Dermis blood vessel endothelial cell (primary cell): ENCODE measurements at places on chromosomes 13 and 19. TPM values are rescaled to one million over a fixed set of nuclear protein-coding genes. Genes with fewer than 3 reads are reported as not detected.
A peak's percentile ranks its signal among the peaks of the same experiment; 100 is the strongest.

The FAM124A gene
- total RNA-seq, result 9.4 and 9.7 TPM in 2 replicates

The DENND1C gene
- total RNA-seq, result not detected in 2 replicates

DNA sequence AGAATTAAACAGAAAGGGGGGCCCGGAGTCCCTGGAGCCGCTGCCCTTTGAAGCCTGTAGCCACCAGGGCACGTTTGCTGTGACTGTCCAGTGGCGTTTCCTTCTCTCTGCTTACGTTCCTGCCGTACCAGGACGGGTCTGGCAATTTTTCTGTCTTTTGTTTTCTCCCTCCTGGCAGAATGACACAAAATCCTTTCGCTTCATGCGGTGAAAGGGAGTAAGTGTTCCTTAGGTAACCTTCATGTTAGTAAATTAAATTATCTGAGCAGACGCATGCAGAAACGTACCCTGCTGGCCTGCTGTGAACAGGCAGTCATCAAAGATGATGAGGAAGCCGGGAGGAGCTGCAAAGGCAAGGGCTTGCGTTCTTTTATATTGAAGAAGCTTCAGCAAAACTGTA is 299.3 kb upstream of the ARGLU1 start:
- DNase-seq, result peak; percentile 3

GRCh38 chr13:110225609-110226574 is 81.1 kb downstream of the COL4A1 start:
- peak; percentile 70 for DNase-seq

DNA sequence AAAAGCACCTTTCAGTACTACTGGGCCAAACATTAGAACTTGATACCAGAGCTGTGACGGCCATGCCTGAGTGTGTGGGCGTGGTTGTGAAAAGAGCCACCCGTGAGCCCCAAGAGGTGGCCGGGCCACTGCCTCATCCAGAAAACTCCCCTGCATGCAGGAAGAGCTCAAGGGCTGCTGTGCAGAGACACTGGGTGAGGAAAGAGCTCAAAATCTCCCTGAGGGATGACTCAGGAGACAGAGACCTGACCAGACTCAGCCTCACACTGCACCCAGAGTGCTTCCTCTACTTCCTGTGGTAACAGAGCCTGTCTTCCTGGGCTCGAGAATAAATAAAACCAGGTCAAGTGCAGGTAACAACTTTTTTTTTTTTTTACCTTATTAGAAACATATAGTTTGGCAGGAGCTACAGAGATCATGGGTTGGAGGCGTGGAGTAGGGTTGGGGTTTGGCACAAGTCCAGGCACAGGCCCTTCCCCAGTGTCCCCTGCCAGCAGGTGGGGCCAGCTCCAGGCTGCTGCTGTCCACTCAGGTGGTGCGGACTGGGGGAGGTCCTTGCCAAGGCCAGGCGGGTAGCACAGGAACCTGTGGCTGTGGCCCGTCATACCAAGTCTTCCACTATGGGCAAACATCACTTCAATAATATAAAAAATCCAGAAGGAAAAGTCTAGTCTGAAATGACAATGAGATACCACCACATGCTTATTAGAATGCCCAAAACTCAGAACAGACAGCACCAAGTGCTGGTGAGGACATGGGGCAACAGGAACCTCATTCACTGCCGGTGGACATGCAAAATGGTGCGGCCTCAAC is 25.5 kb downstream of the ELL start:
- DNase-seq, result peak; percentile 32

DNA sequence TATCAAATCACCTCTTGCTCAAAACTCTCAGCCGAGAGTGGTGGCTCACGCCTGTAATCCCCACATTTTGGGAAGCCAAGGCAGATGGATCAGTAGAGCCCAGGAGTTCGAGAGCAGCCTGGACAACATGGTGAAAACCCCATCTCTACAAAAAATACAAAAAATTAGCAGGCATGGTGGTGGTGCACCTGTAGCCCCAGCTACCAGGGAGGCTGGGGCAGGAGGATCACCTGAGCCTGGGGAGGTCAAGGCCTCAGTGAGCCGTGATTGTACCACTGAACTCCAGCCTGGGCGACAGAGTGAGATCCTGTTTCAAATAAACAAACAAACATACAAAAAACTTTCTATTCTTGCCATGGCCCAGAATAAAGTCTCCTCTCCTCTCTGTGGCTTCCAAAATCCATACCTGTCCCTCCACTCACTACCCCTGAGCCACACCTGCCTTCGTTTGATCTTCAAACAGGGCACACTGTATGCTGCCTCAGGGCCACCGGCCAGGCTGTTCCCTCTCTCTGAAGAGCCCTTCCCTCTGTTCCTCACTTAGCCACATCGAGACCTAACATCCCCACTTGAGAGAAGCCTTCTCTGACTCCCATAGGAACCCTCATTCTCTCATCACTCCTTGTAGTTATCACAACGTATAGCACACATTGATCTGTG is 6.3 kb downstream of the LGI4 start:
- no peak for DNase-seq

DNA sequence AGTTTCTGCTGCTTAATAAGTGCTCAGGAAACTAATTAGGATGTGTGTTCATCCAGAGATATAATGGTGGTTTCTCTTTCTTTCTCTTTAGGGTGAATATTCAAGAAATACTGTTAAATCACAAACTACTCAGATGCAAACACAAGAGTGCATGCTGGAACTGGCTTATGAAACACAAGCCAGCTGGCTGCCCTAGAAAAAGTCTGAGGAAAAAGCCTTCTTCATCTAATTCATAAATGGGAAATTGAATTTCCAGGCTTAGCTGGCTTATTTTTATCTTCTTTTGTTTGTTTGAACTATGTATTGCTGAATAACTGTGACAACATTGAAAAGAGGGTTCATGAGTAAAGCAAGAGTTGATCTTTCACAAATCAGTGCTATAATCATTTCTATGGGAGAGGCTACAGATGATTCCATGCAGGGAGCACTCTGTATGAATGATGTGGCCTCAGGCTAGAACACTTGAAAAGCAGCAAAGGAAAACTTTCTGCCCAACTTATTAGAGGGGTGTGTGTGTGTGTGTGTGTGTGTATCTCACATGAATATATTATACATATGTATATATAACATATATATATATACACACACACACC is 69.8 kb upstream of the SCEL start:
- DNase-seq, result no peak
